Stimulated activated CD4-positive, alpha-beta T cell treated with anti-CD3 and anti-CD28 coated beads, Interleukin-1b, Interleukin-23, amount 100 ng/mL, for 24 hours (primary cell): ENCODE measurements at places on chromosomes 1 and 21.

DNA sequence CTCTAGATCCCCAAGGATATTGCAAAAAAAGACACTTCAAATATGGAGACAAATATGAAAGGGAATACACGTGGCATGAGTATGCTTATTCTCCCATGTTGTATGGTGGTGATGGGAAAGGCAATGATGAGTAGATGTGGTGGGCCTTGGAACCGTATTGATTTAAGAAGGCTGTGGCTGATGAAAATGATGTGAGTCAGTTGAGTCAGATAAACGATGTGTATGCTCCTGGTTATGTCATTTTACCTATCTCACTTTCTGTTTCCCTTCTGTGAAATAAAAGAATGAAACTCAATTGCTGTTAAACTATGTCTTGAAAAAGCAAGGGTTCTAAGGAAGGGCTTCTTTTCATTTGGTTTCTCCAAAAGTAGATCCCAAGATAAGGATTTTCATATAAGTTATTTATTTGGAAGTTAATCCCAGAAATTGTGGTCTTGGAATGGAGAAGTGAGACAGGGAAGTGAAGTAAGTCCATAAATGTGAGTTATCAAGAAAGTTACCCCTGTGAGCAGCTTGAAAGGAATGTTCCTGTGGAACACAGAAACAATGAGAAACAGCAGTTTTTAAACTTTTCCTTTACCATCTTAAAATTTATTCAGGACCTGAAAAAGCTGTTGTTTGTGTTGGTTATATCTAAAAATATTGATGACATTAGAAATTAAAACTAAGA, 292.0 kb downstream of the DUSP10 start:
- DNase-seq = no peak

DNA sequence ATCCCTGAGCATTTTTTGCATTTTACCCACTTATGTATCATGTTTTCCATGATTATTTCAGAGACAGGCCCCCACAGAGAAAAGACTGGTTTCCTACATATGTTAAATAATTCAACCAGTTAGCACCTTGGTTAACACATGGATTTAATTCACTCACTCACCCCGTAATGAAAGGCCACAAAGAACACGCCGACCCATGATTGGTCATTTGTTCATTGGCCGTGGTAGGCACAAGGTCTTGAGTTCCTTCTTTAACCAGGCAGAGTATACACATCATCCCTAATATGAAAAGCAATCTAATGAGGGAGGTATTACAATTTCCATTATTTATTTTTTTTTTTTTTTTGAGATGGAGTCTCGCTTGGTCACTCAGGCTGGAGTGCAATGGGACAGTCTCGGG, 50.6 kb downstream of the RPS6KA1 start:
- DNase-seq = no peak

DNA sequence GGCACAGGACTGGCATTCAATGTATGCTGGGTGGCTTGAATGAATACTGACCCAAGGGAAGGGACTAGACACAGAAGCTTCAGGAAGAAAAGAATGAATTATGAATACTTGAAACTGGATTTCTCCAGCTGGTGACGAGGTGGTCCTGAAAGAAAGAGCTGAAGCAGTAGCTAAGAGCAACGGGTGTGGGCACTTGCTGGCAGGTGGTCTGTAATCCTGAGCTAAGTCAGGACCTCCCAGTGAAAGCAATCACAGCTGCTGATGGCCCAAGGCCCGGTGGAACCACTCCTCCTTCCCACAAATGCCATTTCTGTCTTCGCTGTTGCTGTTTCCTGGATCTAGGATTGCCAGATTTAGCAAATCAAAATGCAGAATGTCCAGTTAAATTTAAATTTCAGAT, 47.0 kb downstream of the NEK2 start:
- no peak for DNase-seq

DNA sequence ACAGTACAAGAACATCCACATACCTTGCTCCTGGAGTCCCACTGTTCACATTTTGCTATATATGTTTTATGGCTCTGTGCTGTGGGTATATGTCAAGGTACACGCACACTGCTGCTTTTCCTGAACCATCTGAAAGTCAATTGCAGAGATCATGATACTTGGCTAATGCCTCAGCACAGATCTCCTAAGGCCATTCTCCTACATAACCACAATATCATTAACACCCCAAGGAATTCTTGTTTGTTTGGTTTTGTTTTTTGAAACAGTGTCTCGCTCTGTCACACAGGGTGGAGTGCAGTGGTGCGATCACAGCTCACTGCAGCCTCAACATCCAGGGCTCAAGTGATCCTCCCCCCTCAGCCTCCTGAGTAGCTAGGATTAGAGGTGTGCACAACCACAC, 16.0 kb downstream of the CTNNBIP1 start:
- DNase-seq = no peak

DNA sequence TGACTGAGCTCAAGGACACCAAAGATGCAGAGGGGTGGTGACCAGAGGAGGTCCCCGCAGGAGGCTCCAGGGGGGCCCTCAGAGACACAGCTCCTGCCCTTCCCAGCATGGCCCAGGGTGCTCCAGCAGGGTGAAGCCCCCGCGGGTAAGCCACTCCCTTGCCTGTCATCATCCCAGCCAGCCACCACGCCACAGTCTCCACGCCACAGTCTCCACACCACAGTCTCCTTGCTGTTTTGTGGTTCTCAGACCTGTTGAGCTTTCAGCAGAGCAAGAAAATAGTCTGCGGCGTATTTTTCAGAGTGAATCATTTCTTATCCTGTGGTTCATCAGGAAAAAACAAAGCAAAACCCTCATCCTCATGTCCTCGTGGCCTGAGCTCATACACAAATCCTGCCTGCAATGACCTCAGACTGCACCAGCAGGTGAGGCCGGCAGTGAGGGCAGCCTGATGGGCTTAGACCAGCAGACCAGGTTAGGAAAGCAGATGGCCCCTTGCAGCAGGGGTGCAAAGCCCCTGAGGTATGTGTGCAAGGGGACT, 25.7 kb upstream of the ABCG1 start:
- DNase-seq = no peak
